Mesothelial cell of epicardium (in vitro differentiated cells): ENCODE measurements at places on chromosomes 2 and 18. TPM values are rescaled to one million over a fixed set of nuclear protein-coding genes. Genes with fewer than 3 reads are reported as not detected.

DNA sequence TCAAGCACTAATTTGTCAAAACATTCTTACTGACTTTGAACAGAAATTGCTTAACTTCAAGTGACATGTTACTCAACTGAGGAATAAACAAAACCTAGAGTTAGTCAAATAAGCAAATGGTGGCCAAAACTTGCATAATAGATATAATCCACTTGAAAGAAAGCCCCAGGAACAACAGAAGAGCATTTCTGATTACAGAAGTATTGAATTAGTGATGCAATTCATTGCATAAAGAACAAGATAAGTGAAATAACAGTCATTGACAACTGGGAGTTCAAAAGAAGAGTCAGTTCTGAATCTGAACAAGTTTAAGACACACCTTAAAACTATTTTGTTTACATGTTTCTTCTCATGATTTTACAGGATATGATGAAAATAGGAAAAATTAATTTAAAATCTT, 30.8 kb downstream of the COBLL1 start:
- no peak for DNase-seq

GRCh38 chr18:45069546-45069945, 388.9 kb downstream of the SETBP1 start:
- DNase-seq, result no peak

DNA sequence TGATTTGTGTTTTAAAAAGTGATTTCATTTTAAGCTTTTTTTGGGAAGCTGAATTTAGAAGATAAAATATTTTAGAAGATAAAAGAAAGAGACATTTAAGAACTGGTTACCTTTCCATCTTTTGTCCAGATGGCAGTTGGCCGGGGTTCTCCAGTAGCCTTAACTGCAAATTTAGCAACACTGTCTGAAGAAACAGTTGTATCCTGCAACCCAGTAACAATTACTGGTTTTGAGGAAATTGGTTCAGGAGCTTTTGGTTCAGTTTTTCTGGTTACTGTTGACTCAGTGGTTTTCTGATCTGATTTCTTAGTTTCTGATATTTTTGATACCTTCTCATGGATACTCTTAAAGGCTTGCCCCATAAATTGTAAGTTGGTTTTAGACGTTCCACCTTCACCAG, 49.9 kb downstream of the PLEKHA3 start:
- no peak for DNase-seq

Gene SPR
- total RNA-seq, result 11.4 to 13.8 TPM (median 12.5 TPM) in 3 replicates

Gene MRPL44
- total RNA-seq, result 25.8 to 27.6 TPM (median 27.3 TPM) in 3 replicates
